Epithelial cell of alveolus of lung (primary cell): ENCODE measurements at places on chromosomes 12 and 14. TPM values are rescaled to one million over a fixed set of nuclear protein-coding genes. Genes with fewer than 3 reads are reported as not detected.

The SIX6 gene
- total RNA-seq = not detected in 2 replicates

The MYL2 gene
- total RNA-seq = 0.64 TPM in 1 of 2 replicates, not detected in the other

The GLIPR1 gene
- total RNA-seq = 13.7 and 56.4 TPM in 2 replicates

The GNG2 gene
- total RNA-seq = 56.8 and 93.2 TPM in 2 replicates

The LBHD2 gene
- not detected in 2 replicates for total RNA-seq

The GPR84 gene
- 0.13 TPM in 1 of 2 replicates, not detected in the other for total RNA-seq

The NKX2-8 gene
- total RNA-seq = 0.13 TPM in 1 of 2 replicates, not detected in the other

The FLVCR2 gene
- 0.39 and 0.40 TPM in 2 replicates for total RNA-seq

The TDRD9 gene
- total RNA-seq = 0.26 TPM in 1 of 2 replicates, not detected in the other

The TMEM63C gene
- total RNA-seq = 0.65 TPM in 1 of 2 replicates, not detected in the other

The GARIN6 gene
- total RNA-seq = not detected in 2 replicates

The KRT85 gene
- not detected in 2 replicates for total RNA-seq
